Mammary epithelial cell (primary cell): ENCODE measurements at places on chromosomes 2 and 18. TPM values are rescaled to one million over a fixed set of nuclear protein-coding genes. Genes with fewer than 3 reads are reported as not detected.

Gene REG1B
- not detected in 2 replicates for total RNA-seq

Gene OSBPL6
- total RNA-seq: 32.9 and 43.2 TPM in 2 replicates

DNA sequence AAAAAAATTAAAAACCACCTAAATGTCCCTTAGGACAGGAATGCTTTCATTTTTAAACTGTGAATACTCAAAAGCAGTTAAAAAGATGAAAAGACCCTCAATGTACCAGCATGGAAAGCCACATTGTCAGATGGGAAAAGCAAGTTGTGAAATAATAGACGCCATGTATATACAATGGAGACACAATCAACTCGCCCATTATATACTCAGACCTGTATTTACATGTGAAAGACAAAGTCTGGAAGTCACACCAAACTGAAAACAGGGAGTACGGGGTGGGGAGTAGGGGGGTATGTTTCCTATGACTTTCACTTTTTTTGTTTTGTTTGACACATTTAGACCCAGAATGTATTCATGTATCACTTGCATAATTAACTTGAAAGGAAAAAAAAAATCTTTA, 75.6 kb downstream of the CELF4 start:
- DNase-seq: no peak

DNA sequence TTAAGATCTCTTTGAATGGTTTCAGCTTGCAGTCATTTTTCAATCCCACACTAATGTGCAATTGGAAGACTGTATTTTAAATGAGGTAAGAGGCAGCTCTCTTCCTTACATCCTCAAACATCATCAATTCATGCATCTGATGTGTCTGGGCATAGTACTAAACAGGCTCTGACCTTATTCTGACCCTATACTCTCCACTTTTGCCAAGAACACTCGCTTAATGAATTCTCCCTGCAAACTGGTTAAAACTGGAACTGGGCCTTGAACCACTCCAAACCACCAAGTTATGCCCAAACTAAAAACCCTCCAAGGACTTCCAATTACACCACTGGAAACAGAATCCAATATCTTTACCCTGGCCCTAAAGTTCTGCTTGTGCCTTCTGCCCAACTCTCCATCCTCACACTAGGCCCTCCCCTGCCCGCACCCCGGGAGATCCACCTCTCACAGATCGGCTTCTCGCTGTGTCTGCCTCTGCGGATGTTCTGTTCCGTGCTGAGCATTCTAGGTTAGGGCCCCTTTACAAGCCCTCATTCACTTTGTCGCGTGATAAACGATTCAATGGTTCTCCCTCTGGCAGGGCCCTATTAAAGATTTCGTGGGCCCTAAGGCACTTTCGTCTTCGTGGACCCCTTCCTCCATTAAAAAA, 1.2 kb downstream of the M1AP start:
- no peak for DNase-seq

DNA sequence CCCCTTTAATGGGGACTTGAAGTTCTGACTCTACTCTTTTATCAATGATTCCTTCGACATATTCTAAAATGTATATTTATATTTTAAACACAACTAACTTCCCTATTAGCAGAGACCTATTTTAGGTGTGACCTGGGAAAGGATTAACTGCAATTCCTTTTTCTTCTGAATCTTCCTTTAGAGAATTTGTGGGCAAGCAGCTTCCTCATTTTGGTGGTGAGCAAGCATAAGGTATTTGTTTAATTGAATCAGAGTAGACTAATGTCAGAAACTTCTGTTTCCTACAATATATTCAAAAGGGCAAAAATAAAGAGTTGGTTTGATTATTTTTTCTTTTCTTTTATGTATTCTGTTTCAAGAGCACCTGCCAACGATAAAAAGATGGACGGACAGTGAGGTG, 237.0 kb downstream of the IKZF2 start:
- no peak for DNase-seq

DNA sequence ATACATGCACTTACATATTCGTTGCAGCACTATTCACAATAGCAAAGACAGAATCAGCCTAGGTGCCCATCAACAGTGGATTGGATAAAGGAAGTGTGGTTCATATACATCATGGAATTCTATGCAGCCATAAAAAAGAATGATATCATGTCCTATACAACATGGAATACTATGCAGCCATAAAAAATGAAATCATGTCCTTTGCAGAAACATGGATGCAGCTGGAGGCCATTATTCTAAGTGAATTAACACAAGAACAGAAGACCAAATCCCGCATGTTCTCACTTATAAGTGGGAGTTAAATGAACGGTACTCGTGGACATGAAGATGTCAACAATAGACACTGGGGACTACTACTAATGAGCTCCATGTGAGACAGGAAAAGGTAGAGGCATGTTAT, 288.1 kb upstream of the TFPI start:
- DNase-seq: no peak
